ENCODE measurements at places on chromosomes 1 and 21.

DNA sequence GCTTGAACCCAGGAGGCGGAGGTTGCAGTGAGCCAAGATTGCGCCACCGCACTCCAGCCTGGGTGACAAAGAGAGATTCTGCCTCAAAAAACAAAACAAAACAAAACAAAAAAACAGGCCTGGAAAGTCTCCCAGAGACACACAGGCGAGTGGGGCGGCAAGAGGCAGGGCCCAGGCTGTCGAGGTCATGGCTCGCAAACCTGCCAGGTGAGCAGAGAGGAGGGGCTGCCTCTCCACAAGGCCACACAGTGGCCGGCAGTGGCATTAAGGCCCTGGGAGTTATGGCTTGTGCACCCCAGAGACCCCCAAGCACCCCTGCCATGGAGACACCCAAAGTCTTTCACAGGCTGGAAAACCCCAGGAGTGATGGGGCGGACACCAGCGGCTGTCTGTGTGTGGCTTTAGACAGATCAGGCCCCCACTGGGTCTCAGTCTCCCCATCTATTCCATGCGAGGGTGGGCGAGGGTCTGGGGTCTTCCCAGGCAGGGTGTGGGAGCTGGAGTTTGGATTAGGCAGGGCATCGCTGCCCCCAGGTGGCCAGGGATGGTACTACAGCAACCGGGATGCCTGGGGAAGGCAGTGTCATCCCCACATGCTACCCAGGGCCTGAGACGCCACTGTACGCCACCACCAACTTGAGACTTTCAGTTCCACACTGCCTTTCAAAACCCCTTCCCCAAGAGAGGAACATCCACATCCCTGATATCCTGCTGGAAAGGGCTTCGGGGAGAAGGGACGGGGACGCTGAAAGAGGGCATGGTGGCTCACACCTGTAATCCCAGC lies 7.3 kb upstream of the CTRC start:
- DNase-seq = peak; percentile 72

GRCh38 chr1:4061521-4062031 lies 161.5 kb upstream of the C1orf174 start:
- no peak for DNase-seq

DNA sequence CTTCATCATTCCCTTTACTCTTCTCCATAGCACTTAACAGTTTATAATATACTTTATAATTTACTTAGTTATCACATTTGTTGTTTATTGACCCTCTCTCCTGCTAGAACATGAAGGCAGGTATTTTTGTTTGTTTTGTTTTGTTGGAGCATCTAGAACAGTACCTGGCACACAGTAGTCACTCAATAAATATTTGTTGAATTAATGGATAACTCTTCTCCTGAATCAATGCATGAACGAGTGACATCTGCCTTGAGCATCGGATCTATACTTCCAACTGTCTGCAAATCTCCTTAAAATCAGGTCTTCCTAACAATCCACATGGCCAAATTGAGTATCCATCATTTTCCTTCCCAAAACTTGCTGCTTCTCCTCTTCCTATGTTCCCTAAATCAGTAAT lies 35.9 kb upstream of the MTMR11 start:
- no peak for DNase-seq

DNA sequence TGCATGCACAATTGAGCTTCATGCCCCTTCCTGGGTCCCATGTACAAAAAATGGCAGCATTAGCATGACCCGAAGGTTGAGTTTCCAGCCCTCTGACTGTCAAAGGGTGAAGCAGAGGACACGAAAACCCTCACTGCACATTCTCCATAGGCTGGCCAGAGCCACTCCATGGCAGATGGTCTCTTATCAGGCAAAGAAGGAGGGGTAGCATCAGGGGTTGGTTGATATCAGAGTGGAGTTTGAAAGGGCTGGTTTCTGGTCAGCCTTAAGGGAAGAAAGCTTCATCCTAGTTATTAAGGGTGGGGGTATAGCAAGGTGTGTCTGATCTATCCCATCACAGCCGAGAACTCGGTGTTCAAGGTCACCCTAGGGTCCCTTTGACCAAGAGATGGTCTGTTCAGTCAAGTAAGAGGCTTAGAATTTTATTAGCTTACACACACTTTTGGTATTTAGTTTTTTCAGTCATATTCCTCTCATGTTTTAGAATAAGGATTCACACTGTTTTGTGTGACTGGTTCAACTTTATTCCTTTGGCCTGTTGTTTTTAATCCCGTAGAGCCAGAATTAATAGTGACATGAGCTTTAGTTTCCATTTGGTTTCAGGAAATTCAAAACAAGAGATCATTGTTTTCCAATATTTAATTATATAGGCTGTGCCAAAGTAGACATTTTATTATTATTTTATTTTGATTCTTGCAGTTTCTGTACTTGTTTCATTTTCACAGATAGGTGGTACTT lies 199.9 kb upstream of the FMN2 start:
- DNase-seq = no peak

DNA sequence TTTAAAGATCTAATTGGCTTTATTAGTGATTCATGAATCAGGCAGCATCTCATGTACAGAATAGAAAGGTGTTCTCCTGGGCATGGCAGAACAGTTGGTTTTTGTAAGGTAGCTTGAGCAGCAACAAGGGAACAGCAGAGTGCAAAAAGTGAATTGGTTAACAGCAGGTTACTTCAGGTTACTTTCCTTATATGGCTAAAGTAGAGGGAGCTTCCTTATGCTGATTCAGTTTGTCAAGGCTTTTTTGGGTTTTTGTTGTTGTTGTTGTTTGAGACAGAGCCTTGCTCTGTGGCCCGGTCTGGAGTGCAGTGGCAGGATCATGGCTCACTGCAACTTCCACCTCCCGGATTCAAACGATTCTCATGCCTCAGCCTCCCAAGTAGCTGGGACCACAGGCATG lies 132.8 kb downstream of the CDC7 start:
- no peak for DNase-seq

DNA sequence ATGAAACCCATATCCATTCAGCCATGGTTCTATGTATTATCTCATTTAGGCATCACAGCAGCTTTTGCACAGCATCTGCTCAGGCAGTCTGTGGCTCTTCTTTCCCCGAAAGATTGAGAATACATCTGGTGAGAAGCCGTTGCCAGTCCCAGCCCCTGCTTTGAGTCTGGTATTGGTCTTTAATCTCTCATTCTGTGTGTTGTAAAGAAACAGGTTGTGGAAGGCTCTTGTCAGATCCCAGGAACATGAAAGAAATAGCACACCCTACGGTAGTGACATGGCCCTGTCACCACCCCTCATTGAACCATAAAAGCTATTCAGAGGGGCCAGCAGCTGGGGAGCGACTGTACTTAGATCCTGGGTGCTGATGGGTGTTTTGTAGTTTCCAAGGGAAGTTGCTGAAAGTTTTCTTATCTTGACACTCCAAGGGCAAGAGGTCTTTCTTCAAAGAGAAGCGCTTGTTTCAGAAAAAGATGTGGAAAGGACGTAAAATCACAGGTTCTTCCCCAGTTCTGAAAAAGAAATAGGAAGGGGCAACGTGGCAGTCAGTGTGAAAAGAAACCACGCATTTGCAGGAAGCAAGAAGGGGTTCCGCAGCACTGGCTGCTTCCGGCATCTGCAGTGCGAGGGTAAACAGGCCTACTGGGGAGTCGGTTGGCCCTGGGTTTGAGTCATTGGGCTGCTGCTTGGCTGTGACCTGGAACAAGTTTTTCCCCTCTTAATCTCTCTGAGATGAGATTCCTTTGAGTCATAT lies 145.0 kb downstream of the DHRS3 start:
- peak; percentile 36 for DNase-seq

GRCh38 chr1:100075773-100076172 lies 57.0 kb downstream of the SASS6 start:
- DNase-seq = no peak

- DNase-seq = no peak
These were observed 402.8 kb downstream of the MATN1 start for GRCh38 chr1:30320581-30320890.

DNA sequence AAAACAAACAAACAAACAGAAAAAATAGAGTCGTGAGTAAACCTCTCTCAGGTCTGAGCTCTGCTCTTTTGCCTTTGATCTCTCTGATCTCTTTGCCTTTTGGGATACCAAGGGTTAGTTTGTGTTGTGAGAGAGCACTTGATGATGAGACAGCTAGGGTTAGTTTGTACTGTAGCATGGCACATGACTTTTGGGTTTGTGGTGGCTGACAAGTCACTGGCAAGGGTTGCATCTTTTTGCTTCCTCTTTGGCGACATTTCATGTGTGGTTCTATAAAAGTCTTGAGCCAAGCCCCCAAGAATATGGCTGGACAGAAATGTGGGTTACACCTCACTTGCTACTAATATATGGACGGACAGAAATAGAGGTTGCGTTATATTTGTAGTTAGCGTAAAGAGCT lies 60.5 kb downstream of the TESK2 start:
- no peak for DNase-seq

- no peak for DNase-seq
These were observed 8.2 kb upstream of the ST6GALNAC3 start for GRCh38 chr1:76066394-76066793.
